RKO (cell line): ENCODE measurements at places on chromosomes 2 and 18.

- no peak for DNase-seq
Observed at GRCh38 chr2:195392446-195393336, 264.3 kb upstream of the SLC39A10 start.

GRCh38 chr2:239822146-239822831 is 202.9 kb downstream of the NDUFA10 start:
- DNase-seq = no peak

DNA sequence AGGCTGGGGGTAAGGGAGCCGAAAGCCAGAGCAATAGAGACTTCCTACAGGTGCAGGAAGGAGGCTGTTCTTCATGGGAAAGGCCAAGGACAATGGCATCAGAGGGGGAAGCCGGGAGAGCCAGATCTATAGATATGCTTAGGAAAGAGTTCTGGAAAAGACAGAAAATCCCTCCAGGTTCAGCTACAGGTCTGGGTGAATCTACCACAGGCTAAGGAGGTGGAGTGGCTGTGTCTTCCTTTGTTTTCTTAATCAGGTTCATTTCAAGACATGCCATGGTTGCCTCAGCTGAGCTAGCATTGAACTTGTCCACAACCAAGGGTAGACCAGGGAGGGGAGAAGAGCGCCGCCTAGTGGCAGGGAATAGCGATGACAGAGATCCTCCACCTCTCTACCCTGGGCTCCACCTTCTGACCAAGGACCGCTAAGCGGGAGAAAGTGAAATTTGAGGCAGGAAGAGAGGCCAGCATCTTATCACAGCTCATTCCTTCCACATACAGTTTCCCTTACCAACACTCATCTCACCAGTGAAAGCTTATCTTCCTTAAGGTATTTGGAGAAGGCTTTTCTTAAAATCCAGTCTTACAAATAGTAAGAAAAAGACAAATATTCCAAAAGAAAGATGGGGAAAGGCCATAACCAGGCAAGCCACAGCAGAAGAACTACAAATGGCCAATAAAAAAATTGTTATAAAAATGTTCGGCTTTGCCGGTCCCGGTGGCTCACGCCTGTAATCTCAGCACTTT is 74.2 kb downstream of the VIT start:
- peak; percentile 63 for DNase-seq

GRCh38 chr2:50469784-50470183 is 562.1 kb downstream of the NRXN1 start:
- no peak for DNase-seq

DNA sequence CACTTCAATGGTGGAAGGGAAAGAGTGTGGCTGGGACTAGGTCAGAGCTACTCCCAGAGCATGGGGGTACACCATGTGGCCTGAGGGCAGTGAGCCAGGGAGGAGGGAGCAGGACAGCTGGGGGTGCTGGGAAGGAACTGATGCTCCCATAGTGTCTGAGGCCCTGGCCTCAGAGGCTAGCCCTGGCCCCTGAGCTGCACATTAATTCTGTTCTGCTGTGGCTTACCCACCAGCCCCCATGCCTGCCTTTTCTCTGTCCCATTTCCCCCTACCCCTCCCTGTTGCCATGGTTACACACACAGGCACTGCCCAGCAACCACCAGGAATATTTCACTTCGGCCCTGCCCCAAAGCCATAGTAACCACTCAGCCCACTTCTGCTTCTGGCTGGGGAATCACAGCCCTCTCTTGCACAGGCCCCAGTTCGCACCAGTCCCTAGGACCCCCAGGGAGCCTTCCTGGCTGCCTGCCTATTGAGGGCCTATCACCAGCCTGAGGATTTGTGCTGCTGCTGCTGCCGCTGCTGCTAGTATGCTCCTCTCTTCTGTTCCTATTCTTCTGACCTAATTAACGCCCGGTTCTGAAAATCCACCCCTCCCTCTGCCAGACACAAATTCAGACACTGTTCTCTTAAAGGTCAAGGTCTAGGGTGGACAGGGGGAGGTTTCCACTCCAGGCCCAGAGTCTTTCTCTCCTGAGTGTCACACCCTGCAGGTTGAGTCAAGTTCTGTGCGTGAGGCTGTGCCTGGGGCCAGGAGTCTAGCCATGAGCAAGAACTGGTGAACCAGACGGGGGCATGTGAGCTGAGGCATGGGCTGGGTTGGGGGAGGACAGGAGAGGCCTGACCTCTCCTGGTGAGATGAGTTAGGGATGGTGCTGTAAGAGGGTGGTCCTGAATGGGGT is 87.1 kb upstream of the MCFD2 start:
- DNase-seq = no peak

GRCh38 chr2:135985018-135985825 is at the start of gene DARS1:
Gene DARS1, minus strand, starts transcription at chr2:135985626. Its CDS starts 158 bp downstream, at chr2:135985468.
- peak; percentile 92 for DNase-seq

GRCh38 chr2:79640001-79640400 is 127.2 kb downstream of the CTNNA2 start:
- DNase-seq = no peak

DNA sequence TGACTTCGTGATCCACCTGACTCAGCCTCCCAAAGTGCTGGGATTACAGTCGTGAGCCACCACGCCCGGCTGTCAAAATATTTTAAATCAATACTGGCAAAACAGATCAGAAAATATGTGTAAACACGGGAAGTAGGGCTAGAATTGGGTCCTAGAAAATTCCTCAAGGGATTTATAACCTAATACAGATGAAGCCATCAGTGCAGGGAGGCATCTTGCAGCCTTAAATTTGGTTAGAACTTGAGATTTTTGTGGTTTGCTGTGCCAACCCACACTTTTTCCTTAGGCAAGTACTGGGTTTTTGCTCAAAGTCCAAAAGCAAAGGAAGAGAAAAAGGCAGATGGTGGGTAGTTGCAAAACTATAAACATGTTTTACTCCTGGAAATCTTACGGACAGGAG is 33.7 kb upstream of the NFE2L2 start:
- no peak for DNase-seq

GRCh38 chr2:50551018-50551726 is 480.8 kb downstream of the NRXN1 start:
- no peak for DNase-seq

DNA sequence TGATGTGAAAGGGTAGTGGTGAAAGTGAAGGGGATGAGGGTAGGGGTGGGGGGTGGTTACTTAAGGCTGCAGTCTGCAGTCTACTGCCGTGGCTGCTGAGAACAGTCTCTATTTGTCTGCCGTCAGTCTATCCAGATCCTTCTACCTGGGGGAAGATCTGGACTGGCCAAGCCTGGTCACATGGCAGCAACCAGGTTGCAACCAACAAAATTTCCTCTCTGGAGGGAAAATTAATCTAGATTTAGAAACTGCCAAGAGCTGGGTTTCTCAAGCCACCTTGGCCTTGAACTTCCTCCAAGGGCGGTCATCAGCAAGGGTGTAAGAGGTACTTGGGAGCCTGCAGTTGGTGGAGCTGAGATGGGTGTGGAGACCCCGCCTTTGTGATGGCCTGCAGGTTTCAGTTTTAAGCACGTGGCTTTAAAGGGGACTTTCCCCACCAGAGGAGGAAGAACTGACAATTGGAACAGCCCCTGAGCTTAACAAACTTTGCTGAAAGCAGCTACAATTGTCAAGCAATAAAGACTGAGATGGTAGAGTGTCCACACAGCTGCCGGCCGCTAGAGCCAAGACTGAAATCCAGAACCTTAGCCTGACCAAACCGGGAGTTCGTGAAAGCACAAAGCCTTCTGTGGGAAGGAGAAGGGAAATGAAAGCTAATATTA is 31.4 kb upstream of the KCMF1 start:
- DNase-seq = no peak

DNA sequence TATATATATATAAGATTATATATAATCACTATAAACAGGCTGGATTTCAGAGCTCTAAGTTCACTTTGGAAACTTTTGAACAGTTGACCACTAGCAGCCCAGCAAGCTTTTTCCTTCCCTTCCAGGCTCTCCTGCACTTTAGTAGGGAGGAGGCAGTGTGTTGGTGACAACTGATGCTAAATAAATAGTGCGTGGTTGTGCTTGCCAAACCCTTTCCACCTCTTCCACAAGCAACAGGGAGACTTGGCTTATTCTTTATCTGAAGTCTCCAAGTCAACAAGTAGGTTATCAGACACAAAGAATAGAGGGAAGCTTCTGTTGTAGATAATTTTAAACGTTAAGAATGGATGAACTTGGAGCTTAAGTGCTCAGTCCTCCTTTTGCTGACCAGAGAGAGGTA is 408.2 kb upstream of the HNRNPA3 start:
- no peak for DNase-seq

DNA sequence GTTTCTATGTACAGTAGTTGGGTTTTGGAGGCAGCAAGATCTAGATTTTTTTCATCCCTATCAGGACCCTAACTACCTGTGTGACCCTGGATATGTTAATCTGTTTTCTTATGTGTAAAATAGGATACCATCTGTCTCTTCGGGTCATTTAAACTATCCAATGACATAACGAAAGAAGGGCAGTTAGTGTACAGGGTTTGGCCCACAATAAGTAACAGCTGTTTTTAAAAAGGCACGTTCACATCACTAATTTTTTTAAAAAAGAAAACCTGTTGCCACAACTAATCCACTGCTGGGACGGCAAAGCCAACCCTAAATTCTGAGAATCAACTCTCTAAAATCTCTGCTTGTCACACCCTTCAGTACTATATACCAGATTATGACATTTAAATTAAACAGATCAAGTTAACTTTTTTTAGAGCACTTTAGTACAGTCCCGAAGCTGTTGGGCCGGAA is 869 bp downstream of the USP40 start:
- DNase-seq = peak; percentile 18

DNA sequence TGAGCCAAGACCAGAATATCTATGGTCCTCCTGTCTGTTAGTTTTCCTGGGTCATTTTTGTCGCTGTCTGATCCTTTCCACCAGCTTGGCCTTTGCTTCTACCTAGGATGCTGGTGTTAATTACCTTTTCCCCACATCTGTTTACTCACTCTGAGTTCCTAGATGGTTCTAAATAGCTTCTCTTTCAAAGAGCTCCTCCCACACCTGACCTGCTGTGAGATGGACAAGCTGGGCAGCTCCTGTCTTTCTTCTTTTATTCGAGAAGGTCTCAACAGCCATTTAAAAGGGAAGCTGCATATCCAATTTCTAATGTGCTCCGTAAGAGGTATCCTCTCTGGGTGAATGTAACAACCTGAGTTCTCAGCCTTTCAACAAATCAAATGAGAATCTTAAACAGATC is 156.2 kb downstream of the HRH4 start:
- no peak for DNase-seq

GRCh38 chr2:23320058-23320457 is 64.9 kb upstream of the KLHL29 start:
- DNase-seq = no peak

DNA sequence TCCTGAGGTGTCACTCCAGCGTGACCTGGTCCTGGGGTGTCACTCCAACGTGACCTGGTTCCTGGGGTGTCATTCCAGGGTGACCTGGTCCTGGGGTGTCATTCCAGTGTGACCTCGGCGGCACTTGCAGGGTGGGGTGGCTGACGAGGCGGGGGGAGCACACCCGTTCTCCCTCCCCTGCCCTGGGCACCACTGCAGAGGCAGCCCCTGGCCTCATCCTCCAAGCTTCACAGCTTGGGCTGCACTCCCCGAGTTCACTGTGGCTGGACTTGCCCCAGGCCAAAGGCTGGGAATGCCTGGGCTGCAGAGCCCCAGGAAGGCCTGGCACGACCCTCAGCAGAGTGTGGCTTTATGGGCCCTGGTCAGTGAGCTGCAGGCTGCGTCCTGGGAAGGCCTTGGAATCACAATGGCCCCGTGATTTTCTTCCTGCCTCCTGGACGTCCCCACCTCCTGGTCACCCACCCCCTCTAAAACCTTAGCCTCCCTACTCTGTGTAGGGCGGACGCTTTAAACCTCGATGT is 88.3 kb downstream of the NFATC1 start:
- DNase-seq = no peak

DNA sequence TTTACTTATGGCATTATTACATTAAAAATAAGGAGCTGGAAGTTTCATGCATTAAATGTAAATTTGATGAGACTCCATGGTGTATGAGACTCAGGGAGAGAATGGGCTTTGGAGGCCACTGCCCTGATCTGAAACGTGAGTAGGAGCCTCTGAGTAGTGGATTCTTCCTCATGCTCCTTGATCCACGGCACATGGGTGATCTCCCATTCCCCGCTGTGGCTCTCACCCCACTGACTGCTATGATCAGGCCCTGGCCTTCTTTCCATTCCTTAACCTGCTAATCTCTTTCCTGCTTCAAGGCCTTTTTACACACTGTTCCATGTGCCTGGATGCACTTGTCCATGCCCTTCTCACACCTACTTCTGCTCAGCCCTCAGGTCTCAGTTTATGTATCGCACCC is 68.4 kb downstream of the SMAD7 start:
- DNase-seq = no peak

GRCh38 chr2:207616185-207616584 is 9.0 kb downstream of the METTL21A start:
- DNase-seq = peak; percentile 52

DNA sequence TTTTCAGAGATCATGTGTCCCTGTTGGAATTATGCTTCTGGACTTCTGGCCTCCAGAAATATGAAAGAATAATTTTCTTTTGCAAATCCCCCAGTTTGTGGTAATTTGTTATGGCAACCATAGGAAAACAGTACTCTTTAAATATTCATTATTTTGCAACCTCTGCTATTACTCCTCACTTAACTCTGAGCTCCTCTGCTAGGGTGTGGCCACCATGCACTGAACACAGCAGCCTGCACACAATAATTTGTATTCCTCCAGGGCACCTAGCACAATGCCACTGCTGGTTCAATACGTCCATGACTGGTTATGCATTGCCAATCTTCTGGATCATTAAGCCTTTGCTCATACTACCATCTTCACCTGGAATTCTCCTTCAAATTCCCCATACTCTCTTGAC is 232.0 kb downstream of the CNTNAP5 start:
- no peak for DNase-seq

DNA sequence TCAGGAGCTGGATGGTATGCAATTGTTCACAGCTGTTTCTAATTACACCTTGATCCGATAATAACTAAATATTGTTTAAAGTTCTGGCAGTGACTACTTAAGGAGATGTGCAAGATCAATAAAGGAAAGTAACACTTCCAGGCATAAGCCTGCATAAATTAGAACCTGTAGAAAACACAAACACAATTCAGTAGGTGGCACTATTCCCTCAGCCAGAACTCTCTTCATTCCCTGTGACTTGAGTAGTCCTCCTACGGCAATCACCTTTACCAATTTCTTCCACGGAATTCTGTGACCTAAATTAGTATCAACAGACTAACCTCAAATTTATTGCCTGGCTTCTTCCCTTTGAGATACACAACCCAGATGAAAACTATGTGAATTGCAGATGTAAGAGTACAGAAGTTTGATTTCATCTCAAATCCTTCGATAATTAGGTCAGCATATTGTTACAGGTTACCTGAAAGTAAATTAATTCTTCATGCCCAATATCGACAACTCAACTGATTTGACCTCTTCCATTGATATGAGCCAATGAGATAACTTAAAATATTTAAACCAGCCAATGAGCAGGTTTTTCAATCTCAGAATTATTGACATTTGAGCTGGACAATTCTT is 137.8 kb downstream of the PID1 start:
- peak; percentile 50 for DNase-seq
